ENCODE measurements at places on chromosomes 2 and 18.

DNA sequence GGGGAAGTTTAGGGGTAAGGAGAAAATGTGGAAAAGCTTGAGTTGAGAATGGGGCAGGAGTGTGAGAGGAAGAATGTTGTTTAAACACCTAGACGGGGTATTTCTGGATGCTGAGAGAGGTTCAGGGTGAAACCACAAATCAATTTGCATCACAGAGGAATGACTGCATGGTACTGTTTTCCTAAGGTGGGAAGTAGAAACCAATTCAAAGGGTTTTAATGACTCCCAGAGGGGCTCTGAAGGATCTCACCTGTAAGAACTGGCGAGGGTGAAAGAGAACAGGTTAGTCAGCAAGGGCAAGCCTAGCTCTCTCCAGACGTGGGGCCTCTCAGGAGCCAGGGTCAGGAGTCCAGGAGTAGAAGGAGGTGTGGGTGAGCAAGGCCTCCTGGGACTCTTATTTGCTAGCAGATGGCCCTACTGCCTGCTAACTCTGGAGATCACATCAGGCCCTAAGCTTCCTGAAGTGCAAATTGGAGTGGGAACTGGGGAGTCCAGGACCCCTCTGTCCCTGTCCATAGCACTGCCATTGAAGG, 133.0 kb upstream of the CELF4 start:
- no peak for DNase-seq

DNA sequence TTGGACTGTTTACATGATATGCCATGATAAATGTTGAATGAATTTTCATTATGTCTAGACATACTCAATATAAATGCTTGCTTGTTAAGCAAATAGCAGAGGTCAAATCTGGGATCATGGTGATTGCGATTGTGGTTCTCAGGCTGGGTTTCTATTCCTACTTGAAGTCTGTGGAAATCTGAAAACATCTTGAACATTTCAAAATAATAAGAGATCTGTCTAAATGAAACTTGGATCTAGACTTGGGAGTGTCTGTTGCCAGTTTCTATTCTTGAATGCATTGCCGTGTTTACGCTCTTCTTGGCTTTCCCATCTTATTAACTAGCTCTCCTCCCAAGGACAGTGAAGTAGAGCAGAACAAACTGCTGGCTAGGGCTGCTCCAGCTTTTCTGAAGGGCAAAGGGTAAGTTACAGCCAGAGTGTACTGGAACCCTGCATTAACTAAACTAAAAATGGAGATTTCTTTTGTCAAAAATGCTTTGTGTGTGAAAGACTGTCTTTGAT, 127.7 kb downstream of the DTNA start:
- DNase-seq = peak; percentile 20

DNA sequence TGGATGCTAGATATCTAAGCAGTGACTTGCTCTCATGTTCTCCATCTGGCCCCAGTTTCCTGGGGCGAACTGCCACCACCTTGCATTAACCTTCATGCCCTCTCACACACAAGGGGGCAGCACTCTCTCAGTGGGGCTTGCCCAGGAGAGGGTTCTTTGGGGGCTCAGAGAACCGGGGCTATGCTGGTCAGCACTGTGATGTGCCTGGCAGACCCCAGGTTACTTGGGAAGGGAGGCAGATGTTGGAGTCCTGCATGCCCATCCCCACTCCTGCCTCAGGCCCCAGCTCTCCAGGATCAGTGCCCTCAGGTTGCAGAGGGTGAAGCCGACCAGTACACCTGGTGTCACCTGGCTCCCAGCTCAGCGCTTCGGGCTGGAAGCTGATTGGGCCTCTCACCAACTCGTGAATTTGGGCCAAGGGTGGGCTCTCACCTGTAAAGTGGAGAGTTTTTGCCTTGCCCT, 396.2 kb upstream of the HS6ST1 start:
- DNase-seq = no peak

- no peak for DNase-seq
These were observed 119.7 kb upstream of the ETAA1 start for GRCh38 chr2:67277450-67277849.

DNA sequence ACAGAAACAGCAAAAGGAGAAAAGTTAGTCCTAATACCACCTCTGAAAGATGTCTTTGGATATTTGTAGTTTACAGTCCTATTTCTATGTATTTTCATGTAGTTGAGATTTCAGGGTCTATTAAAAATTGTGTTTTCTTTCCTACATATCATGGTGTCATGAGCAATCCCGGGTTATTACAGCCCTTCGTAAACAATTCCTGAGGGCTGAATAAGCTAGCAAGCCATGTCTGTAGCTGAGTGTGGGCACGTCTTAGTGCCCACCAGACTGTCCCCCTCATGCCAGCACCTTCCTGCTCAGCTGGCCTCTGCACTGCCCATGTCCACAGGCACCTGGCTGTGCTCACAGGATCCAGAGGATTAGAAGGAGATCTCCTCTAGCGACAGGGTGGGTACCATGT, 60.6 kb downstream of the CTIF start:
- no peak for DNase-seq

DNA sequence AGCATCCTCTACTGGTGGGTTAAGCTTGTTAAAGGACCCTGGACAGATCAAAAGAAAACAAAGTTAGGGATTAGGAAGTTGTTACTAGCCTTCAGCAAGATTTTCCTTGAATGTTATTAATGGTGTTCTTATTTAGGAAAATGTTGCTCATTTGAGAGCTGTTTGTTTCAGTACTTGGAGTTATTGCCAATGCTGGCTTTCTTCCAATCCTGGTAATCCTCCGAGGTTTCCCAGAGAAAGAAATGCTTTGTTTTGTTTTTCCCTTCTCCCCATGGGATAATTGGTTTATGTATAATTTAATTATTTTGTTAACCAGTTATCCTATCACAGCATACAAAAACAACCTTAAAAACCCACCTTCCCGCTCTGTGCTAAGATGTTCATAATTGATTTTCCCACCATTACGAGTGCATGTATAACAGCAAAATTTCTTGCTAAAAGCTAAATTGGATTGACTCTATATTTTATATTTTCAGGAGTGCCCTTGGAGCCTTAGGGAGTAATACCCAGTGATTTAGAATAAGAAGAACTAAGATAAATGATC, 79.8 kb downstream of the MGAT5 start:
- DNase-seq = no peak

DNA sequence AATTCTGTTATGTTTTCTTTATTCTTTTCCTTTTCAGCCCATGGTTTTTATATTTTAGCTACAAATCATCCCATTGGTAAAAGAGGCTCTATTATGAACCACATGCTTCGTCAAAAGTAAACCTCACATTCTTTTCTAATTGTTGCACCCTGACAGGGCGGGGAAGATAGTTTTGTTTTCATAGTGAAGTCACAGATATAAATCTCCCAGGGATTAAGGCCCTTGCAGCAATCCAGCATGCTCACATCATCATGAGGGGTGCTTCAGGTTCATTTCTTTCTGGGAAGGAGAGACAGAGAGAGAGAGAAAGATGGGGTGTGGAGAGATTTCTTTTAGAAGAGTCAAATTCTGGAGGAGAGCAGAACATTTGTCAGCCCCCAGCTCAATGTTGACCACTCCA, 124.5 kb upstream of the CDC42EP3 start:
- no peak for DNase-seq

DNA sequence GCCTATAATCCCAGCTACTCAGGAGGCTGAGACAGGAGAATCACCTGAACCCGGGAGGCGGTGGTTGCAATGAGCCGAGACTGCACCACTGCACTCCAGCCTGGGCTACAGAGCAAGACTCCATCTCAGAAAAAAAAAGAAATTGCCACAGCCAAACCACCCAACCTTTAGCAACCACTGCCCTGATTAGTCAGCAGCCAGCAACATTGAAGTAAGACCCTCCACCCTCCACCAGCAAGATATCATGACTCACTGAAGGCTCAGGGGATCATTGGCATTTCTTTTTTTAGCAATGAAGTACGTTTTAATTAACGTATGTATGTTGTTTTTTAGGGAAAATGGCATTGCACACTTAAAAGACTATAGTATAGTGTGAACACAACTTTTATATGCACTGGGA, 349.1 kb upstream of the ACVR2A start:
- DNase-seq = no peak

- no peak for DNase-seq
These were observed 57.6 kb upstream of the NOSTRIN start for GRCh38 chr2:168744844-168745243.

- no peak for DNase-seq
These were observed 31.8 kb downstream of the ARHGAP25 start for GRCh38 chr2:68766376-68766845.

- DNase-seq = no peak
These were observed 44.3 kb downstream of the C1QL2 start for GRCh38 chr2:119114266-119114665.

DNA sequence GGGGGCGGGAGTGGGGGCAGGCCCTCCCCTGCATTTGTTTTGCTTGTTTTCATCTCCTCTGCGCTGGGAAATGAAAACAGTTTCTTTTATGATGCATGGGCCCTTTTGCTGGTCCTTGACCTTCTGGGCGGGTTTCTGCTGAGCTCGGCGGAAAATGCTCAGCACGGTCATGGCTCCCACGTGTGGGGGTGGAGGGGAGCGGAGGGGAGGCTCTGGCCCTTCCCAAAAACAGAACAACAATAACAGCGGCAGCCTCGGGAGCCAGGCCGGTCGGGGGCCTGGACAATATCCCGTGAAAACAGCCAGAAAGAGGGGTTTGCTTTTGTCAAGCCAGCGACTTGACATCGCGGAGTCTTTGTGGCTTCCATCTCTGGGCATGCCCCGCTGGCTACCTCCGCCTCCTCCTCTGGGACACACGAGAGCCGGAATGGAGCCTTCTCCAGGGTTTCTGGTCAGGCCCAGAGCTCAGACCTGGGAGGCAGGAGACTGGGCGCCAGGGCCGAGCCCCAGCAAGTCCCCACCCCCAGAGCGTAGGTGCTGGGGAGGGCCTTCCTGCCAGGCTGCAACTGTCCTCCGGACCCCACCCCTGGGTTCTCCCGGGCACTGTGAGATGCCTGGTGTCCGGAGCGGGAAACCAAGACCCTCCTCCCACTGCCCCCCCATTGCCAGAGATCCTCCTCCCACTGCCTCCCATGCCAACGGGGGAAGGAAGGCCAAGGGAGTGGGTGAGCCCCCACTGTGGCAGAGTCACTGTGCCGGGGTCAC, 35.9 kb upstream of the SNED1 start:
- DNase-seq = peak; percentile 86

GRCh38 chr2:225309516-225309915, 90.0 kb upstream of the NYAP2 start:
- no peak for DNase-seq

DNA sequence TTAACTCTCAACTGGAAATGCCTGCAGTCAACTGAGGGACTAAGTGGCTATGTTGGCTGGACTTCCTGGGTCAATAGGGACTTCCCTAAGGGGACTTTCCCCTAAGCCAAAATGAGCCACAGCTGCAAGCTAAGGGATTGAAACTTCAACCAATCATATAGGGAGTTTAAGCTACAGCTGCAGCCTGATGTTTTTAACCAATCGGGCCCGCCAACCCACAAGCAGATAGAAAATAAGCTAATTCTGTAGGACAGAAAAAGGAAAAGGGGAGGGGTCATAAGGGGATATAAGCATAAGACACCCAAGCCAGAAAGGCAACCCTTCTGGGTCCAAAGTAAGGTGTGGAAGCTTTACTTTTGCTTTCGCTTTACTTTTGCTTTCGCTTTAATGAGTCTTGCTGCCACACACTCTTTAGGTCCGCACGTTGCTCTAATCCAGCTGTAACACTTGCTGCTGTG, 927.5 kb downstream of the ERBB4 start:
- DNase-seq = no peak

DNA sequence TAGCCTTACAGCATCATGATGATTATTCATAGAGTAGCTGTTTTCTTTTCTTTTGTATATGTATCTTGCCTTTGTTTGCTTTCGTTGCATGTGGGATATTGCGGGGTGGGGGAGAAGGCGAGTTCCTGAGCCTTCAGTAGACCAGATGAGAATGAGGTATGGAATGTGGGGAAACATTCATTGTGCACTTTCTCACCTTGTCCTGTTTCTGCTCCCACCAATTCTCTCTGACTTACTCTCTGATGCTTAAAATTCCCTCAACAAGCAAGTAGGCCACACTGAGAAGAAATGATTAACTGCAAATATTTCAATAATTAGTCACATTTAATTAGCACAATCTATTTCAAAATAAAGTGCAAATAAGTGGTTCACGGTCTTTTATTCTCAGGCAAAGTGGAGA, 31.0 kb downstream of the GKN2 start:
- DNase-seq = no peak

DNA sequence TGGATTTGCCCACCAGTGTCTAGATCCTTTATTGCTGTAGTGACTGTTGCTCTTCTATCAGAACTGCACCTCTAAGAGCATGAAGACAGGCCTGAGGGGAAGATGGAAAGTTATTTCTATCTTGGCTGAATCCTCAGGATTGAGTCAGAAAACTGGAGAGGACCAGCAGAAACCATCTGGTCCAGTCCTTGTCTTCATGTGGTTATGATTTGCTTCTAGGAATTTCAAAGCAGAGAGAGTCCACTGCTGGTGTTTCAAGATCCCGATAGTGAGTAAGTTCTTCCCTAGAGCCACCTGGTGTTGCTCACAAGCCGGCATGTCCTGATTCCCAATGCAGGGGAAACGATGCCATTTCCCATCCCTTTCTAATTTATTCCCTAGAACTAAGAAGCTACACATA, 84.2 kb downstream of the NCKAP5 start:
- DNase-seq = no peak

DNA sequence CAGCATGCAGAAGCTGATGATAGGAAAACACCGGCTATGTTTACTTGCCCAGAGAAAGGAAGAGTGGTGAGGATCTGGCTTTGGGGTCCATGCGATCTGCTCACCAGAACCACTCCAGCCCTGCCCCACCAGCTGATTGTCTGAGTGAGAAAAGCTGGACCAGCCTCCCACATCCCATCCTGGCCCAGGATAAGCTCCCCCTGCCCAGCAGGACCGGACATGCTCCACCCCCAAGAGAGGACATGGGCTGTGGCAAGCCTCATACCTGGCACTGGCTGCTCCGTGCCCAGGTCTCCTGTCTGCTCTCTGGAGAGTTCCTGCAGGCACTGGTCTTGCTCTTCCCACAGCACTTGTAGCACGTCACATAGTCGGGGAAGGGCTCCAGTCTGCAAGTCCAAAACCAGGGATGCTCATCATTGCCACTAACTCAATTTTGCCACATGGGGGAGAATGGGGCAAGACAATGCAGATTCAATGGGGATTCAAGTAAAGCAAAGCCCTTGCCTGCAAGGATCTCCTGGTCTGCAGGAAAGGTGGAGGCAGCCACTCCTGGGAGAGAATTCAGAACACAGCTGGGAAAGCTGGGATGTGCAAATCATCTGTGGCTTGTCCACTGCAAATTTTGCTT, 30.0 kb downstream of the SCTR start:
- no peak for DNase-seq

DNA sequence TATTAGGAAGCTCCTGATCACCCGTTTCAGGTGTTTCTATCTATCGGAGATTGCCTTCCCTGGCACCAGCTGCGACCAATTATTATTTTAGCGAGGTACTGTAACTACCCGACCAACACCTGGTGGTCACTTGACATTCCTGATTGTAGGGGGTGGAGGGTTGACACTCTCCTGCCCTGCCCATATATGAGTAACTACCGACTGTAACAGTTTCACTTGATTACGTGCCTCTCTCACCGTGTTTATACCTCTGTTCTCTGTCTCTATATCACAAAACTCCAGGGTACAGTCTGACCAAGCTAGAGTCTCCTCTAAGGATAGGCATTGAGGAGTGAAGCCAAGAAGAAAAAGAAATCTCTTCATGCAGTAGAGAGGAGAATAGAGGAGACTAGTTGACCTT, 268.0 kb upstream of the LRATD1 start:
- DNase-seq = no peak

Data from left kidney (tissue), 8 donors.